Stimulated activated CD4-positive, alpha-beta T cell treated with anti-CD3 and anti-CD28 coated beads, Interleukin-1b, Interleukin-23, amount 100 ng/mL, for 48 hours (primary cell): ENCODE measurements at places on chromosomes 2 and 18.

DNA sequence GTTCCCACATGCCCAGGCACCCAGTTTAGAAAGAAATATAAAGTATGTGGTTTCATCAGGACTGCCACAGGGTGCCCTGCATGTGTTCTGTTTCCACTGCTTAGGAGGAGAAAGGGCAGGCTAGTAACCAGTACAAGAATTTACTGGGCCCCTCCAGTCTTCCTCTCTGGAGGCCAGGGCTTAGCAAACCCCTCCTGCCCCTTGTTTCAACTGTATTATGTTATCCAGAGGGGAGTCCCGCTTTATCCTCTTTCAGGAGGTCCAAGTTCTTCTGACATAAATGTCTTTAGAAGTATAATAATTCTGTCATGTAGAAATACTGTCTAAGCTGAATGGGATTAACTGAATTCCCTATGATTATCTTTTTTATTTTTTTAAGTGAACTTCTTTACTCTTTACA lies 132.1 kb downstream of the WDSUB1 start:
- no peak for DNase-seq

DNA sequence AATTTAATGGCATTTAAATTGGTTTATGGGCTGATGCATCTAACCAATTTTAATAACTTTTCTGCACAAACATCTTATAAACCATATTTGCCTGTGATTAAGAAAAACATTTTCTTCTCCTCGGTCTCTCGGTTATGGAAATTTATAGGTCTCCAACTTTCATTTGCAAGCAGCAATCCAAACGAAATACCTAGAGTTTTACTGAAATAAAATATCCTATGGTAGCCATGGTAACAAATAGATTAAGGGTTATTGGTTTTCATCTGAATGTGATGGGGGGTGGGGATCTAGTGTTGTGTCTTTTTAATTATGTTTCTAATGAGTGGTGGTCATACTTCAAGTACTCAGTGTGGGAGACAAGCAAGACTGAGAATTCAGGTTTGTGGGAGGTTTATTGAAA lies 2.9 kb downstream of the KLHL29 start:
- no peak for DNase-seq

- DNase-seq = no peak
These were observed 256.4 kb upstream of the NETO1 start for GRCh38 chr18:73124175-73124574.

- no peak for DNase-seq
These were observed 94.3 kb upstream of the DOCK10 start for GRCh38 chr2:225136552-225136951.

DNA sequence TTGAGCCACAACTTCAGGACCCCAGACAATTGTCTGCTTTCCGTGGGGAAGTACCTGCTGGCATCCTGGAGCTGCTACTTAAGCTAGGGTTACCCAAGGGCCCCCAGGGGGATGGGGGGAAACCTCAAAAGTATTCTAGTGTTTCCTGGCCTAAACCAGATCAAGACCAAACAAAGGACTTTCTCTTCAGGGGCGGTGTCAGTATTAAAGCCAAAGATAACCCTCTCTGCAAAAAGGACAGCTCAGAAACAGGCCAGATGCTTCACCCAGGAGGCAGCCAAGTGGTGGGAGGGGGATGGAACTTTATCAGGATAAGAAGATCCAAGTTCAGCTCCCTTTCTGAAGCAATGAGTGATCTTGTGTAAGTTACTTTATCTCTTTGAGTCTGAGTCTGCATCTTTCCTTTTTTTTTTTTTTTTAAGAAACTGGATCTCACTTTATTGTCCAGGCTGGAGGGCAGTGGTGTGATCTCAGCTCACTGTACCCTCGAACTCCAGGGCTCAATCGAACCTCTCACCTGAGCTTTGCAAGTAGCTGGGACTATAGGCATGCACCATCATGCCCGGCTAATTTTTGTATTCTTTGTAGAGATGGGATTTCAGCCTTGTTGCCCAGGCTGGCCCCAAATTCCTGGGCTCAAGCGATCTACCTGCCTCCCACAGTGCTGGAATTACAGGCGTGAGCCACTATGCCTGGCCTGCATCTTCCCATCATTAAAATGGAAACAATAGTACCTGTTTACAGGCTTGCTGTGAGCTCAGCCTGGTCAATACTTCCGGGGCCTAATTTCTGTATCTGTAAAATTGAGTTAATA lies 151.8 kb upstream of the PTPRM start:
- no peak for DNase-seq

GRCh38 chr18:45774065-45774521 lies 50.1 kb downstream of the SLC14A1 start:
- DNase-seq = no peak

DNA sequence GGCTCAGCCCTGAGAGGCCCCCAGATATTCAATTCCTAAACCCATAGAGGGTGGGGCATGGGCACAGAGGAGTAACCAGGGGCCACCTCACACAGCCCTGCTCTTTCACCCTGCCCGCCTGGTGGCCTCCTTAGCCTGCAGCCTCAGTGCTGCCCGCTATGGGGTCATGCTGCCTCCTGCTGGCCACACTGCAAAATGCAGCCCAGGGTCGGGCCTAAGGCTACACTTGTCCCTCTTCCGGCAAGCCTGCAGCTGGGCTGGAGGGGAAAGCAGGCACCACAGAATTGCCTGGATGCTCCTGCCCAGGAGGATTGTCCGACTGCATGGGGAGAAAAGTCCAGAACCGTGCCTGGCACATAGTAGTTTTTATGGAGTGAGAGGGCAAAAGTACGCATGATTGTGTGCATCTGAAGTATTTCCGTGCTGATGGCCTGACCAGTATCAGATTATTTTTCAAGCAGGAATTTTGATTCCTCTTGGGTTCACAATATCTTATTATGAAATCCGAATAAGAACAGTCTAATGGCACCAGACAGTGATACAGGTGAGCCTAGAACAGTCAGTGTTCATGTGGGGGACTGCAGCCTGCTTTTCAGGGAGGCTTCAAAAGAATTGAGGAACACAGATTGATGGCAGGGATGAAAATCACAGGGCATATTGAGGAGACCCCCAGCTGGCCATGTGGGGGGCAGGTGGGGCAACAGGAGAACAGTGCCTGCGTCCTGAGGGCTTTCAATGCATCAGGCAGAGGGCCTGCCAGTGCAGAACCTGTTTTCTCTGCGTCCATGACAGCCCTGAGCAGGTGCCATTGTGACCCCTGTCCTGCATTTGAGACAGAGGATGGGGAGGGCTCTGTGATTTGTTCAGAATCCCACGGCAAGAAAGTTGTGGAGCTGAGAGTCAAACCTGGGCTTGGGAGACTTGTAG lies 51.2 kb upstream of the ALPP start:
- DNase-seq = peak; percentile 83

DNA sequence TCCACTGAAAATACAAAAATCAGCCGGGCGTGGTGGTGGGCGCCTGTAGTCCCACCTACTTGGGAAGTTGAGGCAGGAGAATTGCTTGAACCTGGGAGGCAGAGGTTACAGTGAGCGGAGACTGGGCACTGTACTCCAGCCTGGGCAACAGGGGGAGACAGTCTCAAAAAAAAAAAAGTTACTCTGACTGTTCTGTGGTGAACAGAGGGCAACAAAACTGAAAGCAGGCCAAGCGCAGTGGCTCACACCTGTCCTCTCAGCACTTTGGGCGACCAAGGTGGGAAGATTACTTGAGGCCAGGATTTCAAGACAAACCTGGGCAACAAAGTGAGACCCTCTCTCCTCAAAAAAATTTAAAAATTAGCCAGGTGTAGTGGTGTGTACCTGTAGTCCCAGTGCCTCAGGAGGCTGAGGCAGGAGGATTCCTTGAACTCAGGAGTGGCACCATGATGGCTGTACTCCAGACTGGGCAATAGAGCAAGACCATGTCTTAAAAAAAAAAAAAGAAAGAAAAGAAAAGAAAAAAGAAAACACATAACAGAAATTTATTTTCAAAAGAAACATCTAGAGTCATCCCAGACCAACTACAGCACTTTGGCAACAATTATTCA lies 13.6 kb upstream of the RTN4 start:
- DNase-seq = no peak

DNA sequence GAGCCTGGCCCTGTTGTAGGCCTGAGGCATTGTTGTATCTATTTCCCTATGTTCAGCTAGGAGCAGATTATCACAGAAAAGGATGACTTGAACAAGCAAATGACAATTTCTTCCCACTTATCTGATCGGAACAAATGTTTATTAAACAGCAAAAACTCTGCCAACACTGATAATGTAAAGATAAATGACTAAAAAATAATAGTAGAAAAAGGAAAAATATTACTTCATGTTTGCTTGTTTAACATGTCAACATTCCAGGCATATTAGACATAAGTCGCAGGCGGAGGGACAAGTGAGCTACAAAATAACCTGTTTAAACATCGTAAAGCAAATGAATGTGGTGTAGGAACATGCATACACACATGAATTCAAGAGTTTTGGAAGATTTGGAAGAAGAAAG lies 257.9 kb downstream of the TMX3 start:
- DNase-seq = no peak

GRCh38 chr2:233419602-233420391 lies 65.5 kb downstream of the DGKD start:
- no peak for DNase-seq

DNA sequence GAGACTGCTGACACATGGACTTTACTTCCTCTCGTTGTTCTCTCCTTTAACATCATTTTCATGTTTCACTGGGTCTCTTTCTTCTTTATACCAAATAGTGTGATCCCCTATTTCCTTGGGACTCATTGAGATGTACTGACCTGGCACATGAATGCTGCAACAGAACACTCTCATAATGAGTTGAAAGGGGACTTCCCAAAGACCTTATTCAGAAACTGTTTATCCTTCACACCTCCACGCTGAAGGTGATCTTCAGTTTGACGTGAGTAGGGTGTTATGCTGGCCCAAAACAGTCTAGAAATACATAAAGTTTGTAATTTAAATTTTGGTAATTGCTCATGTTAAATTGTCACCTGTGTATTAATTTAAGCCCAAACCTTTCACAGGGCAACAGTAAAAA lies 1096.8 kb upstream of the GYPC start:
- no peak for DNase-seq

DNA sequence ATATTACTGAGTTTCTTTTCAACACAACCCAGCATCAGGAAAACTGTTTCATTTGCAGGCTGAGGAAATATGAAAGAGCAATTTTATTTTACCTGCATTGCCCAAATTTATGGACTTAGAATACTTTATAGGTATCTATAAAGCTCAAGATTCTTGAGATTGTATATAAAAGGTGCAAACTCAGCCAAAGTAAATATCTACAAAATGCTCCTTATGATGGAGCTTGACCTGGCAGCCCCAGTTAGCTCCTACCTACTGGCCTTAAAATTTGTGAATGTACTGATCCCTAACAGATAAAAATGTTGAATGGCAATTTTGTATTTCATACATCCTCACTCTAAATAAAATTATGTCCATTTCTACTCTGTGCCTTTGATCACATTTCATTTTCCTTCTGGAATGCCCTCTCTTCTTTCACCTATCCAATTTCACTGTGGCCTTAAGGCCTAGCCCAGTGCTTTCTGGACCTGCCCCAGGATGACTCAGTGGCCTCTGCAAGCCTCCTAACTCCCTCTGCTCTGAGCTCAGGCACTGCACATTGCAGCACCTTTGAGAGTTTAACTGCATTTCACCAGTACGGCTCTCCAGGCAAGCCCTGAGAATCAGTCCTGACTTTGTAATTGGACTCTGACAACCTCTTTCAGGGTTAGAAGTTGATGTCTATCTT lies 125.9 kb downstream of the ANTXR1 start:
- no peak for DNase-seq

DNA sequence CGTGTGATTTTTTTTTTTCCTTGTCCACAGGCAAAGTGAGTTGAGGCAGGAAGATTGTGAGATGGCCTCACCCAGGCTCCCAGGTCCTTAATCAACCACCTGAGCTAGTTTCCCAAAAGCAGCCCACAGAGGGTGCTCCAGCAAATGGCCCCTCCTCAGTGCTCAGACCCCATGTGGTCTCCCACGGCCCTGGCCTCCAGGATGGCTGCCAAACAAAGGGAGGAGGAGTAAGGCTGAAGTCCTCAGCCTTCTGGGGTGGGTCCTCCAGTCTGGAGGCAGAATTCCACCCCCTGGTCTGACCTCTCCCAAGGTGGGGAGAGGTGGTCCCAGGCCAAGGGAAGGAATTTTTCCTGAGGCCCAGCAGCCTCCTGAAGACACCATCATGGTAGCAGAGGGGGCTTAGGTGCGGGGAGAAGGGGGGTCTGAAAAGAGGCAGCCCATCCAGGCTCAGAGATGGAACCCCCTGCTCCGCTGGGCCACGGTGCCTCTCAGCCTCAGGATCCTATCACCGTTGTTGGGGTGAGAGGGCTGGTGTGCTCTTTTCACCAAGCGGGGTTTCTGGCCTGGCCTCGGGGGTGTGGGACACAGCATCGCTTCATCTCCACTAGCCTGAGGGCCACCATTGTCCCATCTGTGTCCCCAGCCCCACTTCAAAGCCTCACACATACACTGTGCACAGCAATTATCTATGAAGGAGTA lies 2.3 kb downstream of the NGEF start:
- no peak for DNase-seq

GRCh38 chr2:219562049-219563020 lies 9.0 kb downstream of the OBSL1 start:
- DNase-seq = no peak

GRCh38 chr2:138974651-138975050 lies 194.5 kb upstream of the NXPH2 start:
- no peak for DNase-seq

- peak; percentile 18 for DNase-seq
These were observed 108.6 kb downstream of the MAP4K4 start for GRCh38 chr2:101806123-101806522.

DNA sequence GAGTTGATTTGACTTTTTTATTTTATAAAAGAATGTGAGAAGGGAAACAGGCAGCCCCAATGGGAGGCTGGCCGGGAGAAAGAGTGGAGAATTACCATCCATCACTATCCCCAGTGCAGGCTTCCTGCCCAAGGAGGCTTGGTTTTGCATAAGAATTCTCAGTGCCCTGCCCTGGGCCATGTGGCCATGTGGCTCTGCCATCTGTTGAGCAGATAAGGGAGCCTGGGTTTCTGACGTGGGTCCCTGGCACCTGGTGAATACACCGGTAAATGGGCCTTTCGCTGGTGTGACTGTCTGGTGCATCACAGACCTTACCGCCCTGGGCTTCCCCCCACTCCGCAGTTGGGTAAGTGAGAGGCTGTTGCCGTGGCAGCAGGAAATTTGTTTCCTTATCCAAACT lies 54.5 kb upstream of the TMEM163 start:
- no peak for DNase-seq

GRCh38 chr18:13615432-13615861 lies 110.9 kb downstream of the FAM210A start:
- no peak for DNase-seq

DNA sequence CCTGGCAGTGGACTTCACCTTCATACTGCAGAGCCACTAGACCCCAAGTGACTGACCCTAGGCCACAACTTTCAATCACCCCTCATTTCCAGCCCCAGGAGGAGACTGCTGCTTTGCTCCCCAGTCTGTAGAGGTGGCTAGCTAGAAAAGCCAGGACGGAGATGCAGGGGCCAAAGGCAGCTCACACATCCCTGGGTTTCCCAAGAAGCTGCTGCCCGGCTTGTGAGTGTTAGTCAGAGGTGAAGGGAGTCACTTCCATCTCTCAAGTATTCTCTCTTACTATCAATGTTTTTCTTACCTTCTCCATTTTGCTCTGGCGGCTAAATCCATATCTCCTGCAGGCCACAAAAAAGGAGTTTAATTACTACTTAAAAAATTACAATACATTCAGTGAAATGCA lies 36.2 kb downstream of the CCDC93 start:
- DNase-seq = no peak

GRCh38 chr2:26483516-26483915 lies 5.6 kb upstream of the OTOF start:
- no peak for DNase-seq
